ENCODE measurements at places on chromosomes 3 and 15.
A peak's percentile ranks its signal among the peaks of the same experiment; 100 is the strongest.

DNA sequence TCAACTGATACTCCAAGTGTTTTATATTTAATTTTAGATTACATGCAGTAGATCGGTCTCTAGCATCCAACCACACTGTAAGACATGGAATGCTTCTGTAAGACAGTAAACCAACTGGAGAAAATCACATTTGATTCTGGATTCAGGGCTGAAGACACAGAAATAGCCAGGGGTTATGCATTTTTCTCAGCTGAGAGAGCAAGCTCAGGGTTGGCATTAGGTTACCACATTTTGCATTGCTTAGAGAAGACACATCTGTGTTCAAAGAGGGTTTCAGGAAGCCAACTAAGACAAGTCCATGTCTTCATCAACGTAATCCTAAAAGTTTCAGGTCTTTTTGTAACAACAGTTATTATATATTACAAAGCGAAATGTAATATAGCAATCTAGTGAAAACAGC, 27.7 kb upstream of the UNC13C start:
- no peak for DNase-seq

- no peak for DNase-seq
Observed at GRCh38 chr3:148369381-148369780, 328.3 kb upstream of the AGTR1 start.

DNA sequence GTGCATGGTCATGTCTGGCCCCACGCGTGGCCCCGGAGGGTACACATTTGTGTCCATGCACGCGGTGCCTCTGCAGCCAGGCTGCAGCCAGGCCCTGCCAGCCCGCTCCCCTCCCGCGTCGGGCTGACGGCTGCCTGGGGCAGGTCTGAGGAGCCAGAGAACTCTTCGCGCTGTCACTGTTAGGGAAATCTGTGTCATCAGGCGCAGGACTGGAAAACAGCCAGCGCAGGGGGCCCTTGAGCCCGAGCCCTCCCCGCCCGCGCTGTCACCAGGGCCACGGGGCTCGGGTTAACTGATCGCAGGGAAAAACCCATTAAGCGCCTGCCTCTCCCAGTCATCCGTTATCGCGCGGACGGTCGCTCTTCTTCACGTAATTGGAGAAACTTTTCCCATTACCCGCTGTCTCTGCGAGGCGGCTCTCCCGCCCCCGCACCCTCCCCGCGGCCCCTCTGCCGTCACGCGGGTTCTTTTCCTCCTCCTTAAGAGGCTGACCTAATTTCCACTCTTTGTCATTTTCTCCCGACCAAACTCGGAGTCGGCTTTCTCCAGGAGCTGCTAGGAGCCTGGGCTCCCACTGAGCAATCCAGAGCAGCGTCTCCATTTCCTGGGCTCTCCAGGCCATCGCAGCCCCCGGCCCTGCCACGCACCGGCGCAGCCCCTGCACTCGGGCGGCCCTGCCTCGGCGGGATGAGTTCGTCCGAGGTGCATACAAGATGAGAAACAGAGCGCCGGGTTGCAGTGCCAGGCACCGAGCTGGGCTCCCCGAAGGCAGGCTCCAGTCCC, 57.5 kb upstream of the PRR23E start:
- peak; percentile 19 for DNase-seq

DNA sequence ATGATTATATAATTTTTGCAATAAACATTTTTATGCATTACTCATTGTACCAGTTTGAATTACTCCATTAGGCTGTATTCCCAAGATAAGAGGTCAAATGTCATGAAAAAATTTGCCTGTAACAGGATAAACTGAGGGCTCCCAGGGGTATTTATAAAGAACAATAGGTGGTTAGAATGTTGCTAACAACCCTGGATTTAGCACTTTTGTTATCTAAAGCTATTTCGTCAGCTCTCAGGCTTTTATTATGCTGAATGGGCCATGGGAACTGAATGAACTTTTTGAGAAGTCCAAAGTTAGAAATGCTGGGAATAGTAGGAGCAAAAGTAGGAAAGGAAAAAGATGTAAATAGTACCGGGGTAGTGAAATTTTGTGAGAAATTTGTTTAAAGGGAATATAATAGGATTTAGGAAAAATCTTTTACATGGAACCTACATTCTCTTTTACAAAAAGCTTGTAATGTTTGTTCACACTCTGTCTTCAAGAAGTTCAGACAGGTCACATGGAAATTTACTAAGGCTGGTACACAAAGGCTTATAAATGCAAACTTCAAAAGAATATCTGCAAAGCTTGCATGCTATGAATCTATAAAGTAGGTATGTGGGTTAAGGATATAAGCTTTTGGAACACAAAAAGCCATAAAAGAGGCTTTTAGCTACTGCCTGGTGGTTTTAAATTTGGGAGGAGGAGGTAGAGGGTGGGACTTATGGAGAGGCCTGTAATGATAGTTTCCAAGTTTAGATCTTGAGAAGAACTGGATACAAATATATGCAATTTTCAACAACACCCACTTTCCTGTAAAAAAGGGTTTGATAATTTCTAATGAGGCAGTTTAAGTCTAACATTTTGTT, 445.8 kb upstream of the NAALADL2 start:
- DNase-seq = no peak
